Activated CD4-positive, alpha-beta T cell treated with anti-CD3 and anti-CD28 coated beads, Interleukin-2, Interleukin-6, amounts not matched to agents 100 ng/mL and 50 ng/mL, durations not matched to agents 16 hours and 8 hours (primary cell): ENCODE measurements at places on chromosomes 4 and X.

GRCh38 chr4:123235431-123235830, 161.2 kb upstream of the SPRY1 start:
- DNase-seq: no peak

DNA sequence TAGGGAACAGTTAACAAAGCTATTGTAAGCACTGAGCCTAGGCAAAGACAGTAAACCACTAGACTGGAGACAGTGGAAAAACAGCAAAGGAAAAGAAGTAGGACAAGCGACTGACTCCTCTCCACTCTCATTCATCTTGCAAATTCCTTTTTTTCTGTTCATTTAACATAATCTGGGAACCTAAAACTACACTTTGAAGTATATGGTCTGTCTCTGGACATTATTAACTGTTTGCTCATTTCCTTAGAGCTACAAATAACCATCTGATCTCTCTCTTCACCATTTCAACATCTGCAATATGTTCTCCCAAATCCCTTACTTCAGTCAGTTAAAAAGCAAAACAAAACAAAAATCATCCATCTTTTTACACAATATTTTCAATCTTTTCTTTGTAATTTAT, 642 bp downstream of the HMGN5 start:
- no peak for DNase-seq

GRCh38 chrX:46737041-46737440, 21.9 kb downstream of the SLC9A7 start:
- no peak for DNase-seq

DNA sequence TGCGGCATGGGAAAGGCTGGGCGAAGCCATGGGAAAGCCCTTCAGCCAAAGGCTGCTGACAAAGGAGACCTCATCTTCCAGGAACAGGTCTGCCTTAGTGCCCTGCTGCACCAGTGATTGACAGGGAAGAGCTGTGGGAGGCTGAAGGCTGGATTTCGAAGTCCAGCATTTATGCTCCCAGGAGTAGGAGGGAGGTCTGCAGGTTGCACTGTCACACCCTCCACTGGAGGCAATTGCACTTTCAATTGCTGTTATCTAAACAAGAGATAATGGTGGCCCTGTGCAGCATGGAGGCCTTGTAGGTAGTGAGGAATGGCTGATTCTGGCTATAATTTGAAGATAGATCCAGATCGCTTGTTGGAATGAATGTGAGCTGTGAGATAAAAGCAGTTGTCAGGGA, 43.7 kb downstream of the FAM114A1 start:
- no peak for DNase-seq

DNA sequence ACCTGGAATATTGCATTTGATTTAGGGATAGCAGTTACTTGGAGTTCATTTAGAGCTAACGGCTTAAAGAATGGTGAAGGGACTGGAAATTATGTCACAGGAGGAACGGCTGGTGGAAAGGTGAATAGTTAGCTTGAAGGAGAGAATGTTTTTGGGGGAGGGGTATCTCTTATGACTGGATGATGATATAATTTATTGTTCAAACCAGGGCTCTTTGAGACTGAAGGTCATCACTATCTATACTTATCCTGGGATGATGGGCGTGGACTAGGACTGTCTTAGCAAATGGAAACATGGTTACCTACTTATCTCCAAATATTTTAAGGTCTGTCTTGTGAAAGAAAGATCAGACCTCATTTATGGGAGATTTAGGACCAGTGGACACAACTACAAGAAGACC, 30.1 kb downstream of the WWC2 start:
- DNase-seq: no peak

DNA sequence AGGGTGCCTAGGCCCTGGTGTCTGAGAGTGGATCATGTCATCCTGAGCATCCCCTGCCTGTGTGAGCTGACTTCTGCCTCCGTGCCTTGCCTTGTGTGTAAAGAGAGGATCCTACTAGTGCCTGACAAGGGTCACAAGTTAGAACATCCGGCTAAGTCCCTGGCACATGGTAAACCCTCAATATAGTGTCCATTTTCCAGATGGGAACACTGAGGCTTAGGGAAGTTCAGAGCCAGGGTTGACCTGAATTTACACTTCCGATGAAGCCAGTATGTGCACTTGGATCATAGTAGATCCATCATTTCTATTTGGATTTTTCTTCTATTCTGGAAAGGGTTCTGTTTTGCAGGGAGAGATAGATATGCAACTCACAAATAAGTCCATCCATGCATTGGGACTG, 12.5 kb upstream of the PSAPL1 start:
- no peak for DNase-seq

DNA sequence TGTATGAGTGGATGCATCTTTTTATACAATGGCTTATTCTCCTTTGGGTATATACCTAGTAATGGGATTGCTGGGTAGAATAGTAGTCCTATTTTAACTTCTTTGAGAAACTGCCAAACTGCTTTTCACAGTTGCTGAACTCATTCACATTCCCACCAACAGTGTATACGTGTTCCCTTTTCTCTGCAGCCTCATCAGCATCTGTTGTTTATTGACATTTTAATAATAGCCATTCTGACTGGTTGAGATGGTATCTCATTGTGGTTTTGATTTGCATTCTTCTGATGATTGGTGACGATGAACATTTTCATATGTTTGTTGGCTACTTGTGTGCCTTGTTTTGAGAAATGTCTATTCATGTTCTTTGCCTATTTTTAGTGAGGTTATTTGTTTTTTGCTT, 687.0 kb upstream of the EPHA5 start:
- no peak for DNase-seq

GRCh38 chr4:94486372-94486801, 34.6 kb downstream of the PDLIM5 start:
- no peak for DNase-seq

GRCh38 chrX:8714164-8714563, 17.8 kb downstream of the ANOS1 start:
- no peak for DNase-seq

GRCh38 chr4:105765690-105766407, 57.3 kb downstream of the GSTCD start:
- peak; percentile 5 for DNase-seq
